Mammary epithelial cell (primary cell): ENCODE measurements at places on chromosomes 2 and 18. TPM values are rescaled to one million over a fixed set of nuclear protein-coding genes. Genes with fewer than 3 reads are reported as not detected.

GRCh38 chr2:159832026-159832425 lies 34.0 kb upstream of the CD302 start:
- DNase-seq, result no peak

- DNase-seq, result no peak
Measured at GRCh38 chr18:7608781-7609201, 41.7 kb downstream of the PTPRM start.

GRCh38 chr2:109368798-109369197 lies 239.8 kb downstream of the SH3RF3 start:
- no peak for DNase-seq

GRCh38 chr2:35562488-35562887 lies 793.1 kb upstream of the CRIM1 start:
- DNase-seq, result no peak

DNA sequence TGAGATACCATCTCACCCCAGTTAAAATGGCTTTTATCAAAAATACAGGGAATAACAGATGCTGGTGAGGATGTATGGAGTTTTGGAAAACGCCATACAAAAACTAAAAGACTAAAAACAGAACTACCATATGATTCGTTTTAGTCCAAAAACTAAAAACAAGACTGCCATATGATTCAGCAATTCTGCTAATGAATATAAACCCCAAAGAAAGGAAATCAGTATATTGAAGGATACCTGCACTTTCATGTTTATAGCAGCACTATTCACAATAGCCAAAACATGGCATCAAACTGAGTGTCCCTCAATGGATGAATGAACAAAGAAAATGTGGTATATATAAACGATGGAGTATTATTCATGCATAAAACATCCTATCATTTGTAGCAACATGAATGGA lies 224.4 kb upstream of the MC4R start:
- no peak for DNase-seq

Gene C2orf72
- 0.49 TPM for polyA plus RNA-seq

Gene MARCHF4
- 1.5 TPM for polyA plus RNA-seq

- DNase-seq, result peak; percentile 11
Measured at GRCh38 chr2:42164046-42164445, 5.1 kb upstream of the EML4 start.

DNA sequence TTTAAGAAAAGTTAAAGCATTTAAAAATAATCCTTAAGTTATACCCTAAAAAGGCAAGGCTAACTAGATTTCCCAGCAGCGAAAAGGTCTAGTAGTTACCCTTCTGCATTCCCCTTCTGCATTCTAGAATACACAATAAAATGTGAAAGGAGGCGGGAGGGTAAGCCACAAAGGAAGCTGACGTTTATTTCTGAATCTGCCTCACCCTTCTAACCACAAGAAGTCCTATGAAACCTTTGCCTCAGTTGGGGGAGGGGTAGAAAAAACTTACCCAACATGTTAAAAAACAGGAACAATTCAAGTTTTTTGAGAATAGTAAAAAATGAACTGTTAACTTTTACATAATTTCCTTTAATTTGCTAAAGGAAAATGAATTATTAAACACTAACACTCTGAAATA lies 11.3 kb downstream of the STK17B start:
- DNase-seq, result peak; percentile 84

- DNase-seq, result no peak
Measured at GRCh38 chr2:153875801-153876466, 4.2 kb downstream of the GALNT13 start.

GRCh38 chr2:219886615-219887014 lies 259.2 kb downstream of the SLC4A3 start:
- peak; percentile 56 for DNase-seq

Gene DOK6
- polyA plus RNA-seq, result not detected

DNA sequence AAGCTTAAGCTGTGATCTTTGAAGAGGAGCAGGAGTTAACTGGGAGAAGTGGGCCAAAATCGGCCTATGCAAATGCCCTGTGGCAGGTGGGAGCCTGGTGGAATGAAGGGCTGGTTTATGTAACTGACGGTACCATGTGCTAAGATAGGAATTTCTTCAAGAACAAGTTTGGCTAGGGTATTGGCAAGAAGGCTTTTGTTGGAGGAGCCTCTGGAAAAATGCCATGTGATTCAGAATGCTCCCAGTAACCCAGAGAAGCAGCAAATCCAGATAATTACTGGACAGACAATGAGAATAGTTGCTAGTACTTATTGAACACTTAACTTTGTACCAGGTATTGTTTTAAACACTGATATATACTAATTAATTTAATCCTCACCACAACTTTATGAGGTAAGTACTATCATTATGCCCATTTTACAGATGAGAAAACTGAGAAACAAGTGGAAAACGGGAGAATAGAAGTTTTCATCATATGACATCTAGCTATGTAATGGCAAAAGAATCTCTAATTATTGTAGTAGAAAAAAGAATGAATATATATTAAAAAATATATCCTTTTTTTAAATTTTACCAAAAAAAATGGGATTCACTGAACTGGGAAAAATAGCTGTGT lies 9.1 kb upstream of the FAM124B start:
- peak; percentile 45 for DNase-seq

- no peak for DNase-seq
Measured at GRCh38 chr2:199440118-199440517, 17.6 kb downstream of the SATB2 start.

Gene CCDC148
- polyA plus RNA-seq, result 0.35 TPM

GRCh38 chr2:20241973-20242726 lies 17.2 kb upstream of the SDC1 start:
- DNase-seq, result no peak

- no peak for DNase-seq
Measured at GRCh38 chr2:128502200-128502599, 183.5 kb upstream of the HS6ST1 start.

GRCh38 chr2:216856406-216857065 lies 3.3 kb downstream of the TNP1 start:
- DNase-seq, result no peak

Gene RRM2
- polyA plus RNA-seq, result 79.1 TPM

DNA sequence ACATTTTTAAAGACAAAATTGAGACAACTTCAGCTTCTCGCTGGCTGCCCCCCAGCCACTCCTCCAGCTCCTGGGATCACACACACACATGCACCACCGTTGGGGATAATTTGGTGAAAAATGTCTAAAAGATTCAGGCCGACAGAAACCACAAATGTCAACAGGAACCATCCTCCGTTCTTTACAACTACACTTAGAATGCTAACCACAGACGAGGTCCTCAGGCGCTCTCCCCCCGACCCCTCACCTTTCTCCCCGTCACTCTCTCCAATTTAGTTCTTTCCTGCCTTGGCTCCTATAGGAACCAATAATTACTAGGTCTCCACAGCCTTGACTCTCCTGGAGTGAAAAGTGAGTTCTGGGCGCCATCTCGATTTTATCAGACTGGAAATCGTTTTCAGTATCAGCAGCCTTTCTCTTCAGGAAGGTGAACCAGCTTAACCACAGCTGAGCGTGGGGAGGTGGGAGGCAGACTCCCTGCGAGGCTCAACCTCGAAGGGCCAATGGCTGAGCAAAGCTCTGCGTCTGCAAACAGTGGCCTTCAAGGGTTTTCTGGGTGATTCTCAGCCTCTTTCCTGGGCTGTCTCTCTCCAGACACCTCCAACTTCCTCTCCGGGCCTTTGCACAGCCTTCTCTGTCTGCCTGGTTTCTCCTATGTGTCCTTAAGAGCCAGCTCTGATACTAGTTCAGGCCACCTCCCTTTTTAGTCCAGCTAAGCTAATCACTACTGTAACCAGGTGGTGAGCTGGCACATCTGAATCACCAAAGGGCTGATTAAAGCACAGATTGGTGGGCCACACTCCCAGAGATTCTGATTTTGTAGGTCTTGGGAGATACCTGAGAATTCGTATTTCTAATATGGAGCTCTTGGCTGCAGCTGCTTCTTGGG lies 115.7 kb upstream of the COPS8 start:
- no peak for DNase-seq

DNA sequence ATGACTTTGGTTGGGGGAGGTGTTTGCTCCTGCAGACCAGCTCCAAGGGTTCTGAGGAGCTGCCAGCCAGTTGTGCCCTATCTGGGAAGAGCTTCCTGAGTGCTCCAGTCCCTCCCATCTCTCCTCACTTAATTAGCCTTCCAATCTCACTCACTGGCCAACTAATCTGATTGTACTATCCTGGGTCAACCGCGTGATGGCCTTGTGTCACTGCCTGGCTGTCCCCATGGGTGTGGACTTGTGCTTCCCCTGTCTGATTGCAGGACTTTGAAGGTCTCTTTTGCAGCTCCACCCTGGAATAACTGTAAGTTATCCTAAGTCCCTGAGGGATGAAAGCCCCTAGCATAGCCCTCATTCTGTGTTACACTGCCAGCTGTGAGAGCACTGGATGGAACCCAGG lies 65.0 kb downstream of the SLC4A5 start:
- DNase-seq, result no peak

Gene CNDP1
- polyA plus RNA-seq, result not detected

Gene SPATA3
- polyA plus RNA-seq, result not detected

DNA sequence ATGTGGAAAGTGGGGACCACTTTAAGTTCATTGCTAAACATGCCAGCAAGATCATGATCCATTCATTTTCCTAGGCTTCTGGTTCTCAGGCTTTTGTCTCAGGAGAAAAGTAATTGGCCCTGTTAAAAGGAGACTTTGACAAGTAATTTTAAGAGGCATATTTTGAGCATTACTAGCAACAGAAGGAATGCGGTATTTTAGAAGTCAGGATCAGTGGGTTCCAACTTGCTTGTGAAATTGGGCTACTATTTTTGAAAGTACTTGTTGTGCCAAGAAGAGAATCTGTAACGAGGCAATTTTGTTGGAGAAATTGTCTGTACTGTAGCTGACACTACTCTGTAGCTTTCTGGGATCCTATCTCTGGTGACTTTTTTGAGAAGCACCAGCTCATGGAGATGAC lies 59.4 kb downstream of the CERS6 start:
- peak; percentile 51 for DNase-seq

Gene DSC3
- 50.2 TPM for polyA plus RNA-seq

Gene PLB1
- polyA plus RNA-seq, result 2.0 TPM

GRCh38 chr2:112087346-112088020 lies 32.4 kb downstream of the TMEM87B start:
- DNase-seq, result no peak

GRCh38 chr2:10780491-10780820 lies 32.1 kb downstream of the PDIA6 start:
- DNase-seq, result no peak

DNA sequence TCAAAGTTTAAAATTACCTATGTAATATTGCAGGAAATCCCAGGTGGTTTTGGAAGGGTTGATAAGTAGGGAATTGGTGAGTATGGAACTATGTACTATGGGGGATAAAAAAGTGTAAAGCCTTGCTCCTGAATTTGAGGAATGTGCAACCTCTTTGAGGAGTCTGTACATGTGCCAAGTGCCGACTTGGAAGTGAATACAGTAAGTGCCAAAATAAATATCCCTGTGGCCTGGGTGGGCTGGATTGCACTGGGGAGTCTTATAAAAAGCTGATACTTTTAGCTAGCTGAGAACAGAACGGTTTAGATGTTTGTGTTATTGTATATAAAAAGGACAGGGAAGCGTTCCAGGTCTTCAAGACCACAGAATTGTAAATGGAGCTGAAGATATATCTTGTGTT lies 317.1 kb upstream of the LRRTM1 start:
- DNase-seq, result no peak

DNA sequence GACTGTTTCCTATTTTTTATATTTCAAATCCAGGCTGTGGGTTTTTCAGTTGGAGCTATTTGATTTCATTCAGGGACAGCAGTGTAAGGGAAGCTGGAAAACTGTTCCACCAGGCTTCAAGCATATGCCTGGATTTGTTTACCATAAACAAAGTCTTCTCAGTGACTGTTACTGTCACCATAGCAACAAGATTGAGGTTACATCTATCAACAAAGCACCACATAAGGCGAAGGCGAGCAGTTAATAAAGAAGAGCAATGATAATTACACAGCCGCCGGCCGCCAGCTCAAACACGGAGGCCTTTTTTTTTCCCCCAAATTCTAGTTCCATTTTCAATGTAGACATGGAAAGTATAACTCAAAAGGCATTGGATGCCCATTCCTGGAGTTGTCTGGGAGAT lies 553.7 kb upstream of the SYT4 start:
- DNase-seq, result no peak

GRCh38 chr2:127277028-127277427 lies 16.9 kb downstream of the ERCC3 start:
- DNase-seq, result no peak

- no peak for DNase-seq
Measured at GRCh38 chr2:168194784-168195522, 52.4 kb downstream of the STK39 start.

- DNase-seq, result peak; percentile 12
Measured at GRCh38 chr2:63051042-63051794, 588 bp downstream of the OTX1 start.

- peak; percentile 28 for DNase-seq
Measured at GRCh38 chr2:219912491-219912921, 285.1 kb downstream of the SLC4A3 start.

- DNase-seq, result no peak
Measured at GRCh38 chr2:127680706-127681287, 5.5 kb upstream of the LIMS2 start.

DNA sequence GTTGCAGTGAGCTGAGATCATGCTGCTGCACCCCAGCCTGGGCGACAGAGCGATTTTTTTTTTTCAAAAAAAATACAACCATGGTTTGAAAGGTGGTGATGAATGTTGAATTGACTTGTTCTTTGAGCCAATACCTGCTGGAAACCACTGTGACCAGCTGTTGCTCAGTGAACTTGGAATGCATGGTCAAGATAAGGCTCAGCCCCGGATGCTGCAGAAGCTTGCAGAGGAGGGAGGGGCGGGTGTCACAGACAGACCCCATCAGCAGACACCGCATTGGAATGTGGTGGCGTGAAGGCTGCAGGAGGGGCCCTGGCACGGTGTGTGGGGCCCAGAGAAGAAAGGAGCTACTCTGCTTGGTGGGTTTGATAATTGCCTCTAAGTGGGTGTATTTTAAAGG lies 91.6 kb downstream of the ITGB1BP1 start:
- DNase-seq, result no peak

DNA sequence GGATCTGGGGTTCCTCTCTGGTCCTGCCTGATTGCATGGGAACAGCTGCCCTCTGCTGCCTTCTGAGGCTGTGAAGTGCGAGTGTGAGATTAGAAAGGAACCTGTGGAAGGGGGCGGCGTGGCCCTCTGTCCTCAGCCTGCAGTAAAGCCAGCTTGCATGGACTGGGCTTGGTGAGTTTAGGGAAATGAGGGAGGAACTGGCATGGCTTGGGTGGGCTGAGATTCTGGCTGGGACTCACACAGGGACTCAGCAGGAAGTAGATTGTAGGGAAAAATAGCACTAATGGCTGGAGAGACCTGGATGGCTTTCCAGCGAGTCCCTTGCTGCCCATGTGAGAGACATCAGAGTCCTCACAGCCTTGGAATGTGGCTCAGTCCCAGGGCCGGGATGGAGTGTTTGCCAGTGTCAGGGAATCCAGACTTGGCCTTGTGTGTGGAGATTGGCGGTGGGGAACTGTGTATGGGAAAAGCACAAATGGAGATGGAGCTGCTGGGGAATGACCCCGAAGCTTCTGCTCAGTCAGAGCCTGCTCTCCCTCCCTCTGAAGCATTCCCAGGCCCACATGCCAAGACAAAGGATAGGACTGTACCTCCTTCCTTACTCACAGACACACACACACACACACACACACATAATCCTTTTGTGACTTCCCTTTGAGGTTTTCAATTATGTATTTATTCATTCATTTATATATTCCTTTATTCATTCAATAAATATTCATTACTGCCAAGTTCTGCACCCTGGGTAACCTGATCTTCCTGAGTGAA lies 115.4 kb downstream of the ACAA2 start:
- DNase-seq, result peak; percentile 26

- peak; percentile 12 for DNase-seq
Measured at GRCh38 chr2:83162421-83162820, 1296.7 kb downstream of the SUCLG1 start.

Gene VWC2L
- polyA plus RNA-seq, result not detected

Gene ECEL1
- not detected for polyA plus RNA-seq

GRCh38 chr2:21314322-21314835 lies 190.6 kb downstream of the TDRD15 start:
- no peak for DNase-seq
